Esophagus muscularis mucosa (tissue), 4 donors: ENCODE measurements at places on chromosomes 1 and 21. TPM values are rescaled to one million over a fixed set of nuclear protein-coding genes. Genes with fewer than 3 reads are reported as not detected.
A peak's percentile ranks its signal among the peaks of the same experiment; 100 is the strongest.

- DNase-seq = no peak
Observed at GRCh38 chr21:45142469-45143308, 68.3 kb downstream of the ADARB1 start.

- no peak for DNase-seq
Observed at GRCh38 chr1:232108598-232108997, 482.0 kb downstream of the DISC1 start.

GRCh38 chr1:157774412-157774811, 2.5 kb downstream of the FCRL2 start:
- no peak for DNase-seq

- no peak for DNase-seq
Observed at GRCh38 chr1:196866974-196867373, 20.9 kb upstream of the CFHR4 start.

AQP10 gene
- total RNA-seq = not detected

BCL2L15 gene
- total RNA-seq = 1.7 TPM

TMEM125 gene
- total RNA-seq = not detected

DNA sequence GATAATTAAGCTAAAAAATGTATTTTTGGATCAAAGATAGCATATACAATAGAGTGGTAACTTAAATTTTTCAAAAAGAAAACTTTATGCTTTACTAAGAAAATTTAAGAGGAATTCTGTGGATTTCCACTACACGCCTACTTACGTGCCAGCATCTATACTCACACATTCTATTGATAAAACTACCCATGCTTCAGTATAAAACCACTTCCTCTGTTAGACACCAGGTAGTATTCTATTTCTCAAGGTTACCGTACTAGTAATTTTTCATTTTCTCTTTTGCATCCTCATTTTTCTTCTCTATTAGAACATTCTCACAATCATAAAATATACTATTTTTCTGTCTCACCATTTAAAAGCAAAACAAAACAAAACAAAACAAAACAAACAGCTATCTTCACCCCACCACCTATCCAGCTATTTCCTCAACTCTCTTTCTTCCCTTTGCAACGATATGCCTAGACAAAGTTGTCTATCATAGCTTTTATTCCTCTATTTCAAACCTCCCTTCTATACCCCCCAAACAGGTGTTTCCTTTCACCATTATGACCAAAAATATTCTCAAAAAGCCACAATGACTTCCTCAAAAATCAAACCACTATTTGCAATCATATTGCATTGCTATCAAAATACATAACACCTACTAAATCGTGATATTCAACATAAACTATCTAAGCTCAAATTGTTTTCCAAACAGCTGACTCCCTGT, 1652.0 kb downstream of the MRPL39 start:
- DNase-seq = no peak

DNA sequence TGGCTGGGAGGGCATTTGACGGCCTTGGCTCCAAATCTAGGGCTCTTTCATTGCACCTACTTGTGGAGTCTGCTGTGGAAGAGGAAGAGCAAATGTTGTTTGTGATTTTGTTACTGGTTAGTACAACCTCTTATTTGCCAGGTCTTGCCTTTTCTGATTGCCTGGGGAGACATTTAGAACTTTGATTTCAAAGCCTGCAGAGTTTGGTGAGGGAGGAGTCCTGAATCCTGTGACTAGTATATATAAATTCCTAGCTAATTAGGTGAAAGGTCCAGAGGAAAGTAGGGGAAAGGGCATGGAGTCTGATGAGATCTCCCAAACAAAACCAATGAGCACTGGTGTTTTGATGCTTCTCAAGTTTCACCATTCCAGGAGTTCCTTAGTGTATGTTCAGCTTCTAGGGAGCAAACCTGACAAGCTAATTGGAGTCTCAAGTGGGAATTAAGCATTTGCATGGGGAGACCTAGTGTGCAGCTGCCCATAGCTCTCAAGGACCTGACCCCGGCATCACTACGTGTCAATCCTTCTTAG, 5.1 kb upstream of the HMGCS2 start:
- peak; percentile 50 for DNase-seq

DNA sequence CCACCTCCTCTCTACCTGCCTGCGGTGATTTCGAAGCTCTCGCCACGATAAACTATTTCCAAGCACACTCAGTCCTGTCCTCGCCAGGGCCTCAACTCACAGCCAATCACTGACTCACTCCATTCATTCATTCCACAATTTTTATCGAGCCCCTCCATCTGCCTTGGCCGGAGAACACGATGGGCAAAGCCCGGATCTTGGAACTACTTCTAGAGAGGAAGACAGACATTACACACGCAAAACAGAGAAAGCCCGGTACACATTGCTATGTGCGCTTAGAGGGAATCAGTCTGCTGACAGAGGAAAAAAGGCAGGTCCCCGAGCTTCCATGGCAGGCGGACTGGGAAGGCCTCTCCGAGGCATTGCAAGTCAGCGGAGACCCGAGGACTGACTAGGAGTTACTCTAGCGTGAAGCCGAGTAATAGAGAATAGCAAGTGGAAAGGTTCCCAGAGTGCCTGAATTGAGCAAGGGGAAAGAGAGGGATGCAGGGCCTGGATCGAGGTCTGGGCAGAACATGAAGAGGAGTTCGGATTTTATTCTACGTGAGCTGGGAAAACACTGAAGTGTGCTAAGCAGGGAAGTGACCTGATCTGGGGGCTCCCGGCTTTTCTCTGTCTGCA, 54.2 kb upstream of the DNAJC6 start:
- peak; percentile 89 for DNase-seq

DNA sequence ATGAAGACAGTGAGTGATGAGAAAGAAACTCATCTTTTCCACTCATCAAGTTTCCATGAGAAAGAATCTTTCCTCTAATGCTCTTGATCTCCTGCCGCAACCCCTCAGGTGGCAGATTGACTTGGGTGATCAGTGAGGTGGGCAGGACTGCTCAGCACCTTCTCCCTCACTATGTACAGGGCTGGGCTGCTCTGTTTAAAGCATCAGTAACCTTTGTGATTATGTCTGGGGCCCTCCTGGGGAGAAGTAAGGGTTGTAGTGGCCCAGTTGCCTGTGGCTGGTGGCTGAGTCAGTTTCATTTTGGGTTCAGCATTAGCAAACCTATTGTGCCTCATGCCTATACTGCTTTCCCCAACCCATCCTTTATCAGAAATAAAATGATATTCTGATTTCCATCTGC, 366.0 kb downstream of the TTLL7 start:
- DNase-seq = no peak

GRCh38 chr1:43773821-43774220, 66.5 kb downstream of the ST3GAL3 start:
- no peak for DNase-seq

DNA sequence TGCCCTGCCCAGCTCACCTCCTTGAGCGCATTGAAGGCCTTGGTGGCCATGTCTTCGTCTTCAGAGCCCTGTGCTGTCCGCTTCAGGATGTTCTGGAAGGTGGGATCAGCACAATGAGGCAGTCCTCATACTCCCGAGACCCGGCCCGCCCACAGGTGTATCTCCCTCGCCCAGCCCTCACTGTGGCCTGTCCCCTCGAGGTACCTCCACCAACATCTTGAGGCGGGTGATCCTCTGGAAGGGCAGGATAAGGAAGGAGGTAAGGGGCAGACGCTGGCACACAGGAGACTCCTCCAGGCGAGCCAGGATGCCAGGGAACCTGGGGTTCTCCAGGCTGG, 7.1 kb downstream of the ARHGEF19 start:
- no peak for DNase-seq

DNA sequence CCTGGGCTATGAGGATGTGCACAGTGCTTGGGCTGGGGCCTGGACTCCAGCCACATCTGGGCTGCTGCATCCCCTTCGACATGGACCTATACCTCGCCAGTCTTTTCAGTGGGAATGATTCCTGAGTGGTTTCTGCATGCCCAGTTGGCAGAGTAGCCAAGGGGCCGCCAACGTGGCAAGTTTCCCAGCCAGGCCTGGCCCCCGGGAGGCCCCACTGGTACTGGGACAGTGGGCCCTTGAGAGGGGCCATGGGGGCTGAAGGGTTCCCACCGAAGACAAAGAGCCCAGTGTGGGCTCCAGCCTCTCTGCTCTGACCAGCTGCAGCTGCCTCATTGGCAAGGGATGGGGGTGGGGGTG, 15.4 kb downstream of the RAP1GAP start:
- DNase-seq = no peak

DNA sequence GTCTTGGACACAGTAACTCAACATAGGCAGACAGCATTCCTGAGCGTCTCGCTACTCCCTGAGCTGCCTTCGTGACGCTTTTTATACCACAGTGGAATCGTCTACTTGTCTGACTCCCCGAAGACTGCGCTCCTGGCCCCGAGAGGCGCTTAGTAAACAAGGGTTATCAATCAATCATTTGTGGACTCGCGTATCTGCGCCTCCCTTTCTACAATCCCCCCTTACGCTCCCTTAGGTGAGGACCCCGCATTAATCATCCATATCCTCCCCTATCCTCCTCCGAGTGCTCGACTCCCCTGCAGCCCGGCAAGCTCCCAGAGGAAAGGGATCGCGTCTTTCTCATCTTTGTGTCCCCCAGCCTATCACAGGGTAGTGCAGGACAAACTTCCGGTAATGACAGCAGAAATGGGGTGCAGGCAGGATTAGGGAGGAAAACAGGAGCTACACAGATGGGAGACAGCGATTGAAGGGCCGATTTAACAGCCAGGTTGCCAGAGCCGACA, 522 bp downstream of the TMEM59 start:
- DNase-seq = no peak

CATSPERE gene
- total RNA-seq = 3.5 TPM

- no peak for DNase-seq
Observed at GRCh38 chr1:169105087-169105433, 1.4 kb upstream of the ATP1B1 start.

FAM78B gene
- 2.0 TPM for total RNA-seq

DNA sequence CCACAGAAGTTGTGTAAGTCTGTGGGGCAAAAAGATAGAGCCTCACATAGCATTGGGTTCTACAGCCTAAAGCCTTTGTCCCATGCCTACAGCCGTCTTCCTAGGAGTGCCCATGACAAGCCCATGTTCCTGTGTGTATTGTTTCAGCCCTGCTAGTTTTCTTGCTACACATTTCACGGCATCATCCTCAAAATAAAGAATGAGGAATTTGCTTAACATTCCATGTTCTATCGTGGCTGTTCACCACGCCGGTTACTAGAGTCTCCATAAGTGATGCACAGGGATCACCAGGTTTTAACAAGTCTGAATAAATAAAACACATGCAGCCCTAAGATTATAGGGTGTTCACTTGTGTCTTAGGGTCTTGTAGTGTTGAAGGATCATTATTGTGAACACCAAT, 87.4 kb upstream of the NGF start:
- DNase-seq = peak; percentile 53

- DNase-seq = peak; percentile 87
Observed at GRCh38 chr1:180981596-180982387, 40.9 kb downstream of the STX6 start.

CLDN8 gene
- total RNA-seq = not detected

SPATA6 gene
- total RNA-seq = 19.1 TPM

LAMC2 gene
- 11.2 TPM for total RNA-seq

GRCh38 chr1:68963353-68963752, 466.5 kb upstream of the DEPDC1 start:
- no peak for DNase-seq

PRAMEF4 gene
- total RNA-seq = not detected

DNA sequence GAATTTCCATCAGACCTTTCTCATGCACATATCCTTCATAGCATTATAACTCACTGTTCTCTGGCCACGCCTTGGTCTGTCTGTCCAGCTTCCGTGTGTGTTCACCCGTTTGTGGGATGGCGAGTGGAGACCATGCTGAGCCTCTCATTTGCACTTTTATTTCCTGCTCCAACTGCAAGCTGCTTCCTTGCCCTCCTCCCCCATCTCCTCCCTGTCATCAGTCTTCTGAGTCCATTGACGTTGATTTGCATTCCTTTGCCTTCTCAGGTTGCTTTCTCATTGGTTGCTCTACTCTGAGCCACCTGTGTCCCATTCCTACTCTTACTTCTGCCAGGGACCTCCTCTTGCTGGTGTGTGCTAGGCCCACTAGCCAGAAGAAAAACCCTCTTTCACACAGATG, 146.4 kb downstream of the NOS1AP start:
- DNase-seq = no peak

DNA sequence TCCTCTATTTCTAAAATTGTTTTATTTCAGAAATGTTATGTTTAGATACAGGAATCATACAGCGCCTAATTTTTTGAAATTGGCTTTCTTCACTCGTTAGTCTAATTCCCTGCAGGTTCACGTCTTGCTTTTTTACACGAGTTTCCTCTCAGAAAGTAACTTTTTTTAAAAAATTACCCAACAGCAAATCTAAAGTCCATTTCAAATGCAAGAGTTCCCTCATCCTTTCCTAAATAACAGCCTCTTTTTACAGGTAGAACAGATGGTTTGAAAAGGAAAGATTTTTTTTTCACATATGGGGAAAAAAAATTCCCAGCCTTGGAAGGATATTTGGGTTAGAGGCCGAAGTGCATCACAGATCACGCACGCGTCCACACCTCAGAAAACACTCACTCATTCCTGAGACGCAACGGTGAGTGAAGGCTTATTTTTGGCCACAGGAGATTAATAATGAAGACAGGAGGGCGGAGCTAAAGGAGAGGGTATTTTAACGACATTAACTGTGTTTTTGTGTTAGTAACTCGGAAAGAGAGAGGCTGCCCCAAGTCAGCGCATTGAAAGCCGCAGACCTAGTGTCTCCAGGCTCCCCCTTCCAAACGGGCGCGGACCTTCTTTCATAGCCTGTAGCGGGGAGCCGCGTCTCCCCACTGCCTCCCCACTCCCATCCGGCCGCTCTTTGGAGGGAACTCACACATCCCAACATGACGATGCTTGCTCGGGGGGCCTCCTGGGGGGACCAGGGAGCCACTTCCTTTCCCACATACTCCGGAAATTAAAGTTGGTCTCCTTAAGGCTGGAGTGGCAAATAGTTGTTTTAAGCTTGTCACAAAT, 969 bp upstream of the RIPK4 start:
- DNase-seq = no peak

GRCh38 chr1:183628537-183628936, 7.0 kb downstream of the ARPC5 start:
- no peak for DNase-seq

ELF3 gene
- not detected for total RNA-seq
